ENCODE measurements at places on chromosomes 4 and X.

DNA sequence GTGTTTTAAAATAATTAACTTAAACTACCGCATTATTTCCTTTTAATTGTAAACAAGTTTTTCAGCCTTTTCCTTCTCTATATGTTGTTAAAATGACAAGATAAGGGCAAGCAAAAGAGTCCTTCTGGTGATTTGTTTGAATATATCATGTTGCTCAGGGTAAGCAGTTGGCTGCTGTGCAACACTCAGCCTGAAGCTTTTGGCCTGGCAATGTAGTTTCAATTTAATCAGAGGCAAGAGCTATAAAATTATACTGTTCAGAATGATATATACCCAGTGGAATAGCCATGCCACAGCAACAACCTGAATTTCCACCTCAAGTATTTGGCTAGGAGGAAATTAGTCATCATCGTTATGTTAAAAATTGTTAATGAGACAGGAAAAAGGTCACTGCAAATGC, 53.4 kb downstream of the GRXCR1 start:
- no peak for DNase-seq

GRCh38 chr4:151766691-151767090, 5.9 kb upstream of the GATB start:
- no peak for DNase-seq

- DNase-seq = no peak
Measured at GRCh38 chrX:48776818-48777439, 9.5 kb upstream of the GATA1 start.

DNA sequence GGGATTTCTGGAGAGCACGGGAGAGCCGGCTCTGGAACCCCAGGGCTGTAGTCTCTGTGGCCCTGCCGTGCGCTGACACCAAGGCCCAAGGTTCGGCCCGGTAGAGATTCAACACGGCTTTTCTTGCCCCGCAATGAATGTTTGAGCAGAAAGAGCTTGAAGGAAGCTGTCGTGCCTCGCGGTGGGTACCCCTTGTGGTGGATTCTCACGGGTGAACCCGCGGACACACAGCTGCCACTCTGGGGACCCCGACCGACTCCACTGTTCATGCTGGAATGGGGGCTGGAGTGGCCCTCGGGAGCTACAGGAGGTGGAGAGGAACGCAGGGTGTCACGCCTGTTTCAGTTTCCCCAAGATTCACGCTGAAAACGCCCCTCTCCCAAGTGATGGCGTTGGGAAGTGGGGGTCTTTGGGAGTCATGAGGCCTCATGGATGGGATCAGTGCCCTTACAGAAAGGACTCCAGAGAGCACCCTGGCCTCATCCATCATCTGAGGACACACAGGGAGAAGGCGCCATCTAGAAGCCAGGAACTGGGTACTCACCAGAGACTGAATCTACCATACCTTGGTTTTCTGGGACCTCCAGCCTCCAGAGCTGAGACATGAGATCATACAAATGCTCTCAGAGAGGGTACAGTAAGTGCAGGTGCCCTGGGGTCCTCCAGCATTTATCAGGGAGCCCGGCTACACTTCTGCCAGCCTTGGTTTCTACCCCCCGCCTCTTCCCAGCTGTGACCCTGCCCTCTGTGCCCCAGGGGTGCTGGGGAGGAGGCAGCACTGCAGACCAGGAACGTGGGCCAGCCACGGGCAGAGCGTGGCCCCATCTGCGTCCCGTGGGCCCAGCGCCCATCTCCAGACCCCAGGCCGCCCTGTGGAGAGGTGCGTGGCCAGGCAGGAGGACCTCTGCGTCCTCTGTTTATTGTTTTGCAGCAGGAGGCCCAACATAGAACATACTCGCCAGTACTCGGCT, 6.4 kb downstream of the SLC25A6 start:
- no peak for DNase-seq

DNA sequence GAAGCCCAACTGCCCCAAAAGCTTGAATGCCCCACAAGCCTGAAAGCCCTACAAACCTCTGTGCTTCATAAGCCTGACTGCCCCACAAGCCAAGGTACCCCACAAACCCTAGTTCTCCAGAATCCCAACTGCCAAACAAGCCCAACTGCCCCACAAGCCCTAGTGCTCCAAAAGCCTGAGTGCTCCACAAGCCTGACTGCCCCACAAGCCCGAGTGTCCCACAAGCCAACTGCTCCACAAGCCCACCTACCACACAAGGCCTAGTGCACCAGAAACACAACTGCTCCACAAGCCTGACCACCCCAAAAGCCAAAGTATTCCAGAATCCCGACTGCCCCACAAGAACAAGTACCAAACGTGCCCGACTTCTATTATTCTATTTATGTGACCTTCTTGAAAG, 13.6 kb upstream of the HSFX3 start:
- no peak for DNase-seq

GRCh38 chrX:153459986-153460385, 10.4 kb downstream of the HAUS7 start:
- no peak for DNase-seq

DNA sequence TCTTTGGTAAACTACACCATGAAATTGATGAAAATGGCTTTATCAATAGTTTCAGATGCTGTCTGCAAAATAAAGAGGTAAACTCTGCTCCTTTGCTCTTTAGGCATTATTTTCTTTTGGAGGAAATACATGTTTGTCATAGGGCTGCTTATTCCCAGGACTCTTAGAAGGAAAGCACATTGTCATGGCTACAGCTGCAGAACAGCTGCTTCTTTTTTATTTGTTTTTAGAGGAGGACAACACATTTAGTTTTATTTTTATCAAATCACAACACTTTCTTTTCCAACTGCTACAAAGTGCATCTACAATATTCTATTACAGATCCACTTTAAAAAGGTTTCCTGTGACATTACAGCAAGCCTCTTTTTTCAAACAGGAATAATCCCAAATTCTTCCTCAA, 12.7 kb upstream of the HPF1 start:
- DNase-seq = no peak

- no peak for DNase-seq
Measured at GRCh38 chr4:103634236-103634635, 85.5 kb downstream of the TACR3 start.

GRCh38 chr4:136505020-136505419, 1027.3 kb downstream of the PCDH18 start:
- DNase-seq = no peak

GRCh38 chr4:6338951-6339817, 69.5 kb downstream of the WFS1 start:
- no peak for DNase-seq

DNA sequence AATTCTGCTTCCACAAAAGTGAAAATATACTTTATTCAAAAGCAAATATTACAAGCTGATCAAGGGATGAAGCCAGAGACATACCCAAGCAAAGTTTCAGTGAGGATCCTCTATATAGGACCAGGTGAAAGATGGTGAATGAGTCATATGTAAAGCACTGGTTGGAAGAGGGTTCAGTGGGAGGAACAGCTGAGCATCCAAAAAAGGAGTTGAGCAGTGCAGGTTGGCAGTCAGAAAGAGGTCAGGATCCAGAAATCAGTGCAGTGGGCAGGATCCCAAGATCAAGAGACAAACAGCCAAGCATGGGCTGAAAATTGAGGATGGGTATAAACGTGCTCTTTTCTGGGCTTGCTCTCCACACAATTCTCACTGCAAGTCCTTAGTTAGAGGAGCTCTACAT, 30.3 kb downstream of the OTC start:
- no peak for DNase-seq

DNA sequence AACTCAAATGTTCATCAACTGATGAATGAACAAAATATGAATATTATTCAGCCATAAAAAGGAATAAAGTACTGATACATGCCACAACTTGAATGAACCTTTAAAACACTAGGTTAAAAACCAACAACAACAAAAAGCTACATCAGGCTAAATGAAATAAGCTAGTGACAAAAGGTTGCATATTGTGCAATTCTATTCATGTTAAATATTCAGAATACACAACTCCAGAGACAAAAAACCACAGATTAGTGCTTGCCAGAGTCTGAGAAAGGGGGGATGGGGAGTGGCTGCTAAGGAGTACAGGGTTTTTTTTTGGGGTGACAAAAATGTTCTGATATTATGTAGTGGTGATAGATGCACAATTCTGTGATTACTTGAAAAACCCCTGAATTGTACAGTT, 58.5 kb downstream of the HAUS3 start:
- no peak for DNase-seq
